ENCODE measurements at places on chromosomes 6 and 20.
A peak's percentile ranks its signal among the peaks of the same experiment; 100 is the strongest.

DNA sequence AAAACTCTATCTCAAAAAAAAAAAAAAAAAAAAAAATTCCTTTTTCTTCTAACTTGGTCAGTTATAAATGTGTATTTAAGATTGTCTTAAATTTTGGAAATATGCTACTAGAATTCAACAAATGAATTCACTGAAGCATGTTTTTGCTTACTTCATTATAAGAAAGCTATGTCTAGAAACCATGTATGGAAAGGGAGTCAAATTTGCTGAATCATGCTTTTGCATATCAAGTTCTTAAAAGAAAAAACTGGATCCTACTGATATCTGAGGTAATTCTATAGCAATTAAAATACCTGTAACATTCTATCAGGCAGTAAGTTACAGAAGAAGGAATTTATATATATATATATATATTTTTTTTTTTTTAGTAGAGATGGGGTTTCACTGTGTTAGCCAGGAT is 27.7 kb downstream of the AKIRIN2 start:
- DNase-seq: no peak

DNA sequence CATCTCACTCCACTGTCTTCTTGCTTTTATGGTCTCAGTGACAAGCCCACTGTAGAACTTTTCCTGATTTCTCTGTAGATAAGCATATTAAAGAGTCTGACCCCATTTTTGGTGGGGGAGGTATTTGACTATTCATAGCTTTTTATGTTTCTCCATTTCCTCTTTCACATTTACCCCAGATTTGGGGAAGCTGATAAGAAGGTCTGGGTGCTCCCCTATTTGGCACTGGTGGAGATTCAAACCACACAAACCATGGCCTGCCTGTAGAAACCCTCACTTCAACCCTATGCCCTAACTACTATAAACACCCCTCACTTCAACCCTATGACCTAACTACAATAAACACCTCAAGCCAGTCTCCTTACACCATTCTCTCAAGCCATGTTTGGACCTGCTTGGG is 196.2 kb upstream of the SYNDIG1 start:
- DNase-seq: no peak

DNA sequence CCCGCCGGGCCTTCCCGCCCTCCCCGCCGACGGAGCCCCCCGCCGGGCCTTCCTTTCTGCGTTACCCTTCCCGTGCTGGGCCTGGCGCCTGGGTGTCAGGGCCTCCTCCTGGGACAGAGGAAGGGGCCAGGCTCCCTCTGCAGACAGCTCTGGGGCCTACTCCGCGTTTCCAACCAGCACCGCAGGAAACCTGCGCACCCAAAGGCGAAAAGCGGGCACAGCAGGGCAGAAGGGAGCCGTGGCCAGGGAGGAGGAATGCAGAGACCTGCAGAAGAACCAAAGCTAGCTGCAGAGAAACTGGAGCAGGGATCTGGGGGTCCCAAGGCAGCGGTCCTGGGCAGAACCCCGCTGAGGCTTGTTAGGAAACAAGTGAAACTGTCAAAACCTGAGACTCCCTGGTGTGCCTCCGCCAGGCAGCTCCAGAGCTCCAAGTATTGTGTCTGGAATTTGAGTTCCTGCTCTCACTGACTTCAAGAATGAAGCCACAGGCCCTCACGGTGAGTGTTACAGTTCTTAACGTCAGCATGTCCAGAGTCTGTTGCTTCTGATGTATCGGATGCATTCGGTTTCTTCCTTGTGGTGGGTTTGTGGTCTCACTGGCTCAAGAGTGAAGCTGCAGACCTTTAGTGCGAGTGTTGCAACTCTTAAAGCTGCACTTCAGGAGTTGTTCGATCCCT is 33.3 kb downstream of the IRF4 start:
- peak; percentile 3 for DNase-seq

DNA sequence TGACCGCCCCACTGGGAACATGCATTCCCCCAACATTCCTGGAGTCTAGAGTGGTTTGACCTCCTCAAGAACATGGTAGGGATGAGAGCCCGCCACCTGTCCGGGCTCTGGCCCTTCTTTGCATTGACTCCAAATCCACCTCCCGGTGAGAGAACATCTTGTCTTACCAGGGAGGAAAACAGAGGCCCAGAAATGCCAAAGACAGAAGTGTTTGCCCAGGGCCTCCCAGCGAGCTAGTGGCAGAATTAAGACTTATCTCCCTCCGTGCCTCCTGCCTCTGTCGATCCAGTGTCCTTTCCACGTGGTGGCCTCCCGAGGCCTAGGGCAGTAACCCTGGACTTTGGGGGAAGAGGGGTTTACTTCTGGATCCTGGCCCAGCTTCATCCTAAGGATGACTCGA is 134.8 kb downstream of the JPH2 start:
- DNase-seq: no peak
